ENCODE measurements at places on chromosomes 7 and 10. TPM values are rescaled to one million over a fixed set of nuclear protein-coding genes. Genes with fewer than 3 reads are reported as not detected.
A peak's percentile ranks its signal among the peaks of the same experiment; 100 is the strongest.

DNA sequence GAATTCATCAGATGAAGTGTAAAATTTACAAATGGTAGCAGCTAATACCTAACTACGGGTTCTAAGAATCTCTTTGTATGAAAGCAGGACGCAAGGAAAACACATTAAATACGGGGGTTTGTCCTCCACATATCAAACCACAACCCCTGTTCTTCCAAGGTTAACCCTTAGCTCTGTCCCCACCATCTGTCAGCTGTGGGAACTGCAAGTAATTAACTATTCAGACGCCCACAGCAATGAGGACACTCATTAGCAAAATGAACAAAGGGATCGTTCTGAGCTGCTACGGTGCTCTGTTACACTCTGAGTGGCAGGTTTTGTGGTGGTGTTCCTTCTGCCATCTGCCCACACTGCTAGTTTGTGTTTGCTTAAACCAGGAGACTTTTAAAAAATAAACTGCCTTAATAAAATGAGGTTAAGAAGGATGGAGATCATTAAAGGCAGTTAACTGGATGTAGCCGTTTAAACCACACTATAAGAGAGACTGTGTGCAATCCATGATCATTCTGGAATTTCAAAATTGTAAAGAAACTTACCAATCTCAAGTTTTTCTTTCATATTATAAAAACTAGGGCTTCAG, 51.4 kb downstream of the C10orf67 start:
- peak; percentile 33 for DNase-seq
- peaks cover 12% of the 10 kb centered on the region for H3K27me3 ChIP-seq
- no peaks in the 10 kb centered on the region for H3K4me1 ChIP-seq
- no peak overlapping the region for H3K27ac ChIP-seq

- no peaks in the 10 kb centered on the region for H3K27me3 ChIP-seq
- H3K4me3 ChIP-seq, result no peak overlapping the region
- DNase-seq, result no peak
- peaks cover 18% of the 10 kb centered on the region for H3K4me1 ChIP-seq
- H3K27ac ChIP-seq, result no peak overlapping the region
Measured at GRCh38 chr10:70834441-70835151, 18.8 kb downstream of the SGPL1 start.

- no peaks in the 10 kb centered on the region for H3K36me3 ChIP-seq
- no peak overlapping the region for H3K4me3 ChIP-seq
- peaks cover 31% of the 10 kb centered on the region for H3K4me1 ChIP-seq
- DNase-seq, result no peak
- H3K27ac ChIP-seq, result no peak overlapping the region
Measured at GRCh38 chr10:33027088-33027487, 69.1 kb upstream of the ITGB1 start.

DNA sequence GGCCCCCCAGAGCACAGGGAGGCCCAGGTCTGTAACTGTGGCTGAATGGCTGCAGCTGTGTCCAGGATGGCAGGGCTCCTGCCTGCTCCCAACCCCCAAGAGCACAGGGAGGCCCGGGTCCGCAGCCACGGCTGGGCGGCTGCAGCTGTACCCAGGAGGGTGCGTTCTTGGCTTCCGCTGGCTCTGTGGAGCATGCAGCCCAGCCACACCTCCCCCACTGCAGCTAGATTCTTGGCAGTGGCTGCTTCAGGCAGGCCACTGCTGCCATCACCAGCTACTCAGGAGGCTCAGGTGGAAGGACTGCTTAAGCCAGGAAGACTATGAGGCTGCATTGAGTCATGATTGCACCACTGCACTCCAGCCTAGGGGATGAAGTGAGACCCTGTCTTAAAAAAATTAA, 27.9 kb downstream of the C7orf25 start:
- H3K4me3 ChIP-seq, result no peak overlapping the region
- H3K36me3 ChIP-seq, result no peaks in the 10 kb centered on the region
- no peak for DNase-seq
- no peaks in the 10 kb centered on the region for H3K4me1 ChIP-seq

GRCh38 chr10:60989400-60989876, 45.5 kb upstream of the RHOBTB1 start:
- H3K27me3 ChIP-seq, result no peaks in the 10 kb centered on the region
- no peaks in the 10 kb centered on the region for H3K36me3 ChIP-seq
- H3K4me1 ChIP-seq, result no peaks in the 10 kb centered on the region
- H3K27ac ChIP-seq, result no peak overlapping the region
- no peak overlapping the region for H3K4me3 ChIP-seq
- DNase-seq, result no peak

TMEM26 gene
- total RNA-seq, result not detected

TFAM gene
- total RNA-seq, result 57.6 TPM

HERPUD2 gene
- 20.5 TPM for total RNA-seq

CPXM2 gene
- total RNA-seq, result 0.12 TPM

RARRES2 gene
- total RNA-seq, result 2.1 TPM

Data from HCT116 (cell line).